ENCODE measurements at places on chromosomes 2 and 18. TPM values are rescaled to one million over a fixed set of nuclear protein-coding genes. Genes with fewer than 3 reads are reported as not detected.

Gene CYP26B1
- total RNA-seq = 2.5 TPM

Gene NDUFB3
- total RNA-seq = 152 TPM

Gene SCN2A
- 0.39 TPM for total RNA-seq

Gene NT5DC4
- total RNA-seq = not detected

Gene AMER3
- total RNA-seq = not detected

DNA sequence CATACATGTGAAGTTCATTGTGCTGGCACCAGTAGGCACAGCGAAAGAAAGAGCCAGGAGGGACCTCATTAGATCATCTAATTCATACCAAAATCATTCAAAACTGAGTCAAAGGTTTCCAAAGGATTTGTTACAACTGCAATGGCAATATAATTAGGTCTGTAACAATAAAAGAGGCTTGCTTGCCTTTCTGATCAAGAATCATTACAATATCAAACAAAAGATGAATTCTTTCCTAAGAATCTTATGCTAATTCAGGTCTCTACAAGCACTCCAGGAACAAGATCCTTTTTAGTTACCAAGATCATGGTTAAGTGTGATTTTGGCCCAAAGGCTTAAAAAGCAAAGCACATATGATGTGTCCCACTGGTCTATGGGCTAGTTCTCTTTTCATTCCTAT is 41.9 kb upstream of the ITPRID2 start:
- no peak overlapping the region for H3K4me3 ChIP-seq
- H3K27ac ChIP-seq = no peak overlapping the region
- H3K36me3 ChIP-seq = no peaks in the 10 kb centered on the region
- no peaks in the 10 kb centered on the region for H3K27me3 ChIP-seq

- DNase-seq = no peak
- no peak overlapping the region for H3K4me3 ChIP-seq
- no peaks in the 10 kb centered on the region for H3K36me3 ChIP-seq
- H3K27me3 ChIP-seq = no peaks in the 10 kb centered on the region
These were observed 42.7 kb downstream of the ST6GAL2 start for GRCh38 chr2:106843001-106843909.

DNA sequence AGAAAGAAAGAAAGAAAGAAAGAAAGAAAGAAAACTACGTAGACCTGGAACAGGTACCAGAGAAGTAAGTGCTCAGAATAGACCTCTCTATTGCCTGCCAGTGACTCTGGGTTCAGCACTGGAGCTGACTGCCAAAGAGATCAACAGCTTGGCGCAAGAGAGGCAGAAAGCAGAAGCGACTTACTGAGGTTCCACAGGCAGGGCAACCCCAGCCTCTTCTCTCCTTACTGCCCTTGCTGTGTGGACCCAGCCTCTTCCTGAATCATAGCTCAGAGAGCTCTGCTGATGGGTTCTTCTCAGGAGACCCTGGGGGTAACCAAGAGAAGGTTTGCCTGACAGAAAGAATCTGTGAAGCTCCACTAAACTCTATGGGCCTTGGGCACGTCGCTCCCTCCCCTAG is 7.1 kb downstream of the CAPN13 start:
- no peaks in the 10 kb centered on the region for H3K36me3 ChIP-seq
- peaks cover 20% of the 10 kb centered on the region for H3K4me1 ChIP-seq
- no peaks in the 10 kb centered on the region for H3K27me3 ChIP-seq
- no peak for DNase-seq

- no peaks in the 10 kb centered on the region for H3K36me3 ChIP-seq
- H3K4me3 ChIP-seq = no peak overlapping the region
- H3K27ac ChIP-seq = peak overlapping the region; percentile 52
- H3K27me3 ChIP-seq = no peaks in the 10 kb centered on the region
- no peak for DNase-seq
These were observed 77.2 kb upstream of the TXNDC2 start for GRCh38 chr18:9808295-9809241.

- DNase-seq = no peak
- H3K36me3 ChIP-seq = no peaks in the 10 kb centered on the region
- H3K27me3 ChIP-seq = no peaks in the 10 kb centered on the region
- H3K27ac ChIP-seq = no peak overlapping the region
- H3K4me3 ChIP-seq = no peak overlapping the region
These were observed 1.3 kb upstream of the VWA3B start for GRCh38 chr2:98085649-98086048.

- peak within 1 kb of the TSS; percentile 80 for H3K4me3 ChIP-seq
- no peaks in the 10 kb centered on the region for H3K27me3 ChIP-seq
- no peaks in the 10 kb centered on the region for H3K36me3 ChIP-seq
- peak within 1 kb of the TSS; percentile 88 for H3K27ac ChIP-seq
- peaks cover 46% of the 10 kb centered on the region for H3K4me1 ChIP-seq
- DNase-seq = no peak
These were observed at the start of gene NPAS2 for GRCh38 chr2:100819370-100820272. Gene NPAS2 (plus strand): TSS chr2:100820139. CDS start chr2:100904755, 84,616 bp downstream.

GRCh38 chr2:6855860-6856547 is 9.7 kb downstream of the CMPK2 start:
- H3K4me1 ChIP-seq = no peaks in the 10 kb centered on the region
- peaks cover 8% of the 10 kb centered on the region for H3K36me3 ChIP-seq
- no peaks in the 10 kb centered on the region for H3K27me3 ChIP-seq
- no peak for DNase-seq

DNA sequence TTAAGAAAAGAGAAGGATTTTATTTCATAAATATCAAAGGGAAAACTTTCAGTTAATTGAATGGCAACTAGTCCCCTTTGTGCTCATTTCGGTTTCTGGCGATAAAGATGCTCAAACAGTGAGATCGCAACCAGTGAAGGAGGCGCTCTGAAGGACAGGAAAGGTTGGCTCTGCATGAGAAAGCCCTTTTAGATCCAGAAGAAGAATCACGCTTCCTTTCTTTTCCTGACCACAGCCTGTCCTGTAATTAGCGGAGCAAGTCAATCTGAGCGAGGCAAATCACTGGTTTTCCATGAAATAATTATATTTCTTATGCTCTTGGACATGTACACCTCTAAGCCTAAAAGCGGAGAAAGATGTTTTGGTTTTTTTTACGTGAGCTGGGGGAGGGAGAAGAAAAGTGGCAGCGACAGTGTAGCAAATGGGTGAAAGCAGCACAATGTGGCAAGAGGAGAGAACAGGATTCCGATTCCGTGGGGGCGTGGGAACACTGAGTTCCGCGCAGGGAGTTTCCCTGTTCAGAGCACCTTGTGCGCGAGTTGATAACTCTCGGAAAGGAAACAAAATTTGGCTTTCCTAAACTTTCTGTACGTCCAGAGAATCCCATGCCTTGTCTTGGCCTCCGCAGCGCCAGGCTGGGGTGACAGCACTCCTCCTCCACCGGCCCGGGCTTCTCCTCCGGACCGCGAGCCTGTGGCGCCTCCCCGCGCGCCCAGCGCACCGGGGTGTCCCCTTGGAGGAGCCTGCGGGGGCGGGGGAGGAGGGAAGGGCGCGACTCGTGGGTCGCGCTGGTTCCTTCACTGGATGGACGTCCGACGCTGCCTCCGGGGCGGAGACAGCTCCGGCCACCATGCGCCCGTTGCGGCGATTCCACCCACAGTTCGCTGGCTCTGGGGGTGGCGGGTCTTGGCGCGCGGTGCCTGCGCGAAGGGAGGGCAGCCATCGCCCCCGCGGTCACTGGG is 620 bp upstream of the SLC9A2 start:
- H3K4me3 ChIP-seq = peak overlapping the region; percentile 22
- no peak for DNase-seq
- no peak overlapping the region for H3K27ac ChIP-seq
- no peaks in the 10 kb centered on the region for H3K4me1 ChIP-seq
- H3K27me3 ChIP-seq = no peaks in the 10 kb centered on the region
- H3K36me3 ChIP-seq = no peaks in the 10 kb centered on the region

GRCh38 chr18:906416-907114 is 1.9 kb downstream of the ADCYAP1 start:
- H3K4me3 ChIP-seq = no peak overlapping the region
- H3K36me3 ChIP-seq = no peaks in the 10 kb centered on the region
- H3K4me1 ChIP-seq = no peaks in the 10 kb centered on the region
- no peak overlapping the region for H3K27ac ChIP-seq

DNA sequence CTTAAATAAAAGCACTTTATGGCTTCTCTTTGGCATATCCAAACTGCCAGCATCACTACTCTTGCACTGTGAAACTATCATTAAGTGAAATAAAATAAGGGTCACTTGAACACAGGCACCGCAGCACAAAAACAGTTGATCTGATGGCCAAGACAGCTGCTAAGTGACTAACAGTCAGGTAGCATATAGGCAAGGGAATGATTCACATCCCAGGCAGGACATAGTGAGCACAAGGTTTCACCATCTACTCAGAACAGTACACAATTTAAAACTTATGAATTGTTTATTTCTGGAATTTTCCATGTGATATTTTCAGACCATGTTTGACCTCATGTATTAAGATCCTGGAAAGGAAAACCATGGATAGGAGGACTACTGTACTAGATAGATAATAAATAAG is 214.2 kb downstream of the MREG start:
- H3K27ac ChIP-seq = no peak overlapping the region
- DNase-seq = no peak
- no peaks in the 10 kb centered on the region for H3K27me3 ChIP-seq
- H3K36me3 ChIP-seq = no peaks in the 10 kb centered on the region
- H3K4me3 ChIP-seq = no peak overlapping the region
- no peaks in the 10 kb centered on the region for H3K4me1 ChIP-seq

GRCh38 chr2:26561918-26562810 is 79.0 kb downstream of the CIB4 start:
- no peaks in the 10 kb centered on the region for H3K27me3 ChIP-seq
- no peaks in the 10 kb centered on the region for H3K4me1 ChIP-seq
- no peaks in the 10 kb centered on the region for H3K36me3 ChIP-seq
- no peak overlapping the region for H3K27ac ChIP-seq
- DNase-seq = no peak
- H3K4me3 ChIP-seq = peak overlapping the region; percentile 27

DNA sequence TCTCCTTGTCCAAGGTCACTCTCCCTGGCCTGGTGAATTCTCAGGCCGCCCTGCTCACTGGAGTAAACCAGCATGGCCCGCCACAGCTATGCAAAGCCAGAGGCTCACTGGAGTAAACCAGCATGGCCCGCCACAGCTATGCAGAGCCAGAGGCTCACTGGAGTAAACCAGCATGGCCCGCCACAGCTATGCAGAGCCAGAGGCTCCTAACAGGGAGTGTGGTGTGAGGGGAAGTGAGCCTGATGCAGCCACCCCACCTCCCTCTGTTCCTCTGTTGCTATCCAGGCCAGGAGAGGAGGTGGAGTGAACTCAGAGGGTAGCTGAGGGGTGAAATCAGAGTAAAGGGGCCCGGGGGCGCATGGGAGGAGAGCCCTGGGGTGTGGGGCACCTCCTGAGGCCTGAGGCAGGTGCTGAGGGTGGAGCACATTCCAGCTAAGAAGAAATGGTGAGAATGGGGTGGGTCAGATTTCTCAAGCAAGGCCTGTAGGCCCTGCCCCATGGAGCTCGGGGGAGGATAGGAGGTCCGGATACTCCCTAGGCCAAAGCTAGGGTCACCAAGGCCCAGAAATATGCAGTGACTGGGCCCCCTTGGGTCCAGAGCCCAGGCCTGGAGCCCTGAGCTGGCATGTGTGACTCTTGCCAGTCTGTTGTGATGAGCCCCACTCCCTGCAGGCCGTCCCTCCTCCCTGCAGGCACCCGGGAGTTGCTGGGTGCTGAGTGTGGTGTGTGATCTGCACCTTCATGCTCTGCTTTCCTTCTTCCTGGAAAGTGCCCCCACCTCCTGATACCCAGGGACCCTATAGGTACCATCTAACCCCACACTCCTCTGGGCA is 1.5 kb downstream of the ATP6V1B1 start:
- H3K4me1 ChIP-seq = no peaks in the 10 kb centered on the region
- H3K27ac ChIP-seq = no peak overlapping the region
- no peaks in the 10 kb centered on the region for H3K27me3 ChIP-seq

DNA sequence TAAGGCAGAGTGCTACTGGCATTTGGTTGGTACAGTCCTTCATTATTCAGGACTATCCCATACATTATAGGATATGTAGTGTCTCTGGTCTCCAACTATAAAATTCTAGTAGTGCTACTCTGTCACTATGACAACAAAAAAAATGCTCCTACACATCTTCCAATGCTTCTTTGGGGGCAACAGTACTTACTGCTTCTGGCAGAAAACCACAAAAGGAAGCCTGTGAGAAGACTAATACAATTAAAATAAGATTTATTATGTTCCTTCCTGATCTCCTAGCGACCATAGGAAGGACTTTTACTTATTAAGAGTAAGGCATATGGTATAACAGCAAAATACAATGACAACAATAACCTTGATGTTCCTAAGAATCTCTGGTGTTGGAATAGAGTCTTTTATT is 48.4 kb upstream of the CPO start:
- DNase-seq = no peak
- H3K4me3 ChIP-seq = no peak overlapping the region
- H3K27ac ChIP-seq = no peak overlapping the region
- H3K36me3 ChIP-seq = no peaks in the 10 kb centered on the region
- H3K27me3 ChIP-seq = no peaks in the 10 kb centered on the region

DNA sequence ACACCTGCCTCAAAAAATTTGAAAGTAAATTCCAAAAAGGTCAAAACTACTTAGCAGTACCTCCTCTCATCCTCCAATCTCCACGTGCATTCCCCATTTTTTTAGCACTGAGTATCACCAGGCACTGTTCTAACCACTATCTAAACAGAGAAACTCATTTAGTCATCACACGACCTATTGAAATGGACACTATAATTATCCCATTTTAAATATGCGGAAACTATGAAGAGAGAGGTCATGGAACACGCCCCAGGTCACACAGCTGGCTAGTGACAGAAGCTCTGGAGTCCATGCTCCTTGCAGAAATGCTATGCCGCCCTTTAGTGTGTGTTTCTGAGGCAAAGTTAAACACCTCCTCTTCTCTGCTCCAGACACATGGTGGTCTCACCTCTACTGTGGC is 99.5 kb downstream of the CABYR start:
- H3K36me3 ChIP-seq = peaks cover 21% of the 10 kb centered on the region
- H3K4me1 ChIP-seq = no peaks in the 10 kb centered on the region
- no peak overlapping the region for H3K27ac ChIP-seq
- no peak overlapping the region for H3K4me3 ChIP-seq
- no peak for DNase-seq
- H3K27me3 ChIP-seq = no peaks in the 10 kb centered on the region

GRCh38 chr2:114442510-114442909 is at the start of gene DPP10:
Gene DPP10 (plus strand): TSS chr2:114442641.
- H3K4me3 ChIP-seq = no peak within 1 kb of the TSS
- H3K27ac ChIP-seq = no peak within 1 kb of the TSS
- H3K4me1 ChIP-seq = no peaks in the 10 kb centered on the region

DNA sequence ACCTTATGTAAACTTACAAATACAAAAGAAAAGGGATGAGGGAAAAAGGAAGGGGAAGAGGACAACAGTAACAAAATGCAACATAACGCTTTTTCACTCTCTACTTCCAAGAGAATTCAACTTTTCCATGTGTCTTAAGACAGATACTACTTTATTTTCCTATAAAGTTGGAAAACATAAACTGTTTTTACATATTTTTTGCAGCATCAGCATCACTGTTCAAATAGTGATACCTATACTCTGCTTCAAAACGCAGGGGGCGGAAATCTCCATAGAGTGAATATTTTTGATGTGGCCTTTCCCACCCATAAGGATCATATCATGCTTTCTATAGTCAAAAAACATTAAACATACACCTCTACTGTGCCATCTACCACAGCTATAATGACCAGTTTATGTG is 77.5 kb downstream of the BAZ2B start:
- no peak overlapping the region for H3K4me3 ChIP-seq
- no peak overlapping the region for H3K27ac ChIP-seq
- H3K36me3 ChIP-seq = peaks cover 8% of the 10 kb centered on the region
- H3K27me3 ChIP-seq = no peaks in the 10 kb centered on the region
- DNase-seq = no peak

Measured in right atrium auricular region (tissue), 2 donors.